ENCODE measurements at places on chromosomes 13 and 19.
A peak's percentile ranks its signal among the peaks of the same experiment; 100 is the strongest.

GRCh38 chr13:97223037-97223710 lies 1.0 kb downstream of the MBNL2 start:
- peak; percentile 10 for ATAC-seq

DNA sequence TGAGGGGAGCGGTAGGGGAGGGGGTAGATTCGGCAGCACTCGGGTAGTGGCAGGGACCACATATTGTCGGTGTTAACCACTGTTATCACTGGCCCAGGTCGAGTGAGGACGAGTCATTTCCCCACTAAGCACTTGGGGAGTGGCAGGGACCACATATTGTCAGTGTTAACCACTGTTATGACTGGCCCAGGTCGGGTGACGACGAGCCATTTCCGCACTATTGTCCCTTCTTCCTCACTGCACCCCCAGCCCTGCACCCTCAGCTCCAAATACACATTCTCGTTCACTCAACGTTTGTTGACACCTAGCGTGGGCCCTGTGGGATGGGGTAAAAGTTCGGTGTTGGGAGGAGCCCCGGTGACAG lies 467 bp upstream of the CLN5 start:
- ATAC-seq = peak; percentile 14

DNA sequence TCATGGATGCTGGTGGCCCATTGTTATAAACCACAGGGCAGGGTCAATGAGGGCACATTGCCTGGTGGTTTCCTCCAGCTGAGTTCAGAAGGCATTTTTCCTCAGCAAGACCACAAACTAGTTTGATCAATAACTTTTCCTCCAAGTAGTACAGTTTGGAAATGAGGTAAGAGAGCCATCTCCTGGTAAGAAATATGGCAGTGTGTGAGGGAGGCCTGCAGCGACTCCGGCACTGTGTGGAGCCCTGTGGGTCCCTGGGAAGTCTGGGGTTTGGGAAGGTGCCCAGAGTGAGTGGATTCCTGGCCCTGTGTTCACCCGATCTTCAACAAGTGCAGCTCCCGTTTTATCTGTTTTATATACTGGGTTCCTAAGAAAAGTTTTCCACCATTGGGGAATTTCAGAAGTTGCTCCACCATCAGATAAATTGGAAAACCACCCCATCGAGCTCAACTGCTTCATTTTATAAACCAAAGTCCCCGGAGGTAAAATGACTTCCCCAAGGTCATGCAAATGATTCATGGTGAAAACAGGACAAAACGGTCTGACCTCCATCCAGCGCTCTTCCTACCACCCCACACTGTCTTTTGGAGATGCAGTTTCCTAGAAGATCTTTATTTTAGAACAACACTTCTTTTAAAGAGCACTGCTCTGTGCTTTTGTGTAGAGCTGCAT lies 148.4 kb downstream of the KATNAL1 start:
- ATAC-seq = peak; percentile 39

DNA sequence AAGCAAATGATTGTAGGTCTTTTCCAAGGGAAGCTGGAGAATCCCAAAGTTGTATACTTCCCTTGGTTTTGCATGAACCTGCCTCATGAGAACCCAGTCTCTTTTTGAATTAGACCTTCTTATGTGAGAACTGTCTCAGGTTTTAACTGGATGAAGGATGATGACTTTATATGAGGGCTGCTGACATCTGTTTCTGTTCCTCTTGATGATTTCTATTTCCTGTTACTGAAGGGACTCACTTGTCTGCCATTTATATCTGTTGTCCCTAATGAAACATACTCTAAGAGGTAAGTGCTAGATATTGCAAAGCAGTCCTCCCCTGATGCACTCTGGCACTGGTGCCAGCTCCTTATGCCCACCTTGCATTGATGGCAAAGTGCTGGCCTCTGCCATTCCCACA lies 33.6 kb downstream of the ERICH4 start:
- no peak for ATAC-seq

GRCh38 chr13:37791699-37792098 lies 77.9 kb downstream of the TRPC4 start:
- no peak for ATAC-seq

GRCh38 chr19:19115954-19116353 lies 22.3 kb downstream of the TMEM161A start:
- no peak for ATAC-seq

DNA sequence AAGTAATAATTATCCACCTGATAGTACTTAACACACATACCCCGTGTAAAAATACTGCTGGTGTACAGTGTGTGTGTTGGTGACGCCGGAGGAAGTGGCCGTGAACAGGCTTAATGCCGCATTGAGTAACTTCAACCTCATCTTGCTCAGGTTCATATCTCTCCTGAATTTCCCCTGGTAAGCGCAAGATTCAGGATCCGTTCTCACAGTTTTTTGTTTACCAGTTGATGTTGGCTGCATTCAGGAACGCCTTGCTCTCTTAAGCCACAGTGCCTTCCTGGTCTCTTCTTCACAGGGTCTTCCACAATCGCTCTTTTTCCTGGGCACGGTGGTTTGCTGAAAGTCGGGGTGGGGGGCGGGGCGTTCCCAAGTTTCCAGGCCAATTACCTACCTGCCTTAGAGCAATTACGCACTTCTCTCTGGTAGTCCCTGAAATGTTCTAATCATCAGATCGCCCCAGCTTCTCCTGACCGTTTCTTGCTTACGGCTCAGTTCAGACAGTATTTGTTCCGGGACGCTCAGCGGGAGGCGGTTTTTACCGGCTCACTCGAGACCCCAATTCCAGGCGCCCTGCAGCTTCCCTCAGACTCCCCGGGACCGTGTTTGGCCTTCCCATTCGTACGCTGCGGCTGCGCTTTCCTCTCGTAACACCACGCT lies 706 bp upstream of the DNAJC3 start:
- no peak for ATAC-seq

DNA sequence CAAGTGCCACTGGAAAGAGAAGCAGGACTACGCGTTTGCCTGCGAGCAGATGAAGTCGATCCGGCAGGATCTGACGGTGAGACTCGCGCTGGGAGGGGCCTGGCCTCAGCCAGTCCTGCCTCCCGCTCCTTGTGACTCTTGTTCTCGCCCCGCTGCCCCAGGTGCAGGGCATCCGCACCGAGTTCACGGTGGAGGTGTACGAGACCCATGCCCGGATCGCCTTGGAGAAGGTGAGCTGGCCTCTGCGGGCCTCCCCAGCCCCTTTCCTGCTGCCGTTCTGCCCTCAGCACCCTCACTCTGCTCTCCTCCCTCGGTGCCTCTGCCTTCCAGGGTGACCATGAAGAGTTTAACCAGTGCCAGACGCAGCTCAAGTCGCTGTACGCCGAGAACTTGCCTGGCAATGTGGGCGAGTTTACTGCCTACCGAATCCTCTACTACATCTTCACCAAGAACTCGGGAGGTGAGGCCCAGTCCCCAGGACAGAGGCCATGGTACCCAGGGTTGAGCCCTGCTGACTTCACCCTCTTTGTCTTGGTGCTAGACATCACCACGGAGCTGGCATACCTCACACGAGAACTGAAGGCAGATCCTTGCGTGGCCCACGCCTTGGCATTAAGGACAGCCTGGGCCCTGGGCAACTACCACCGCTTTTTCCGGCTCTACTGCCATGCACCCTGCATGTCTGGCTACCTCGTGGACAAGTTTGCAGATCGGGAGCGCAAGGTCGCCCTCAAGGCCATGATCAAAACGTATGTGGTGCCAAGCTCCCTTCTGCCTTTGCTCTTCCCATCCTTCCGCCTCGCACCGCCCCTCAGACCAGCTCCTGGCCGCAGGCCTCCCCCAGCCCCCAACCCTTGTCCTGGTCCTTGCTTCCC lies 5.6 kb downstream of the LENG9 start:
- no peak for ATAC-seq

- no peak for ATAC-seq
Observed at GRCh38 chr13:50386541-50387050, 371.4 kb downstream of the KCNRG start.

DNA sequence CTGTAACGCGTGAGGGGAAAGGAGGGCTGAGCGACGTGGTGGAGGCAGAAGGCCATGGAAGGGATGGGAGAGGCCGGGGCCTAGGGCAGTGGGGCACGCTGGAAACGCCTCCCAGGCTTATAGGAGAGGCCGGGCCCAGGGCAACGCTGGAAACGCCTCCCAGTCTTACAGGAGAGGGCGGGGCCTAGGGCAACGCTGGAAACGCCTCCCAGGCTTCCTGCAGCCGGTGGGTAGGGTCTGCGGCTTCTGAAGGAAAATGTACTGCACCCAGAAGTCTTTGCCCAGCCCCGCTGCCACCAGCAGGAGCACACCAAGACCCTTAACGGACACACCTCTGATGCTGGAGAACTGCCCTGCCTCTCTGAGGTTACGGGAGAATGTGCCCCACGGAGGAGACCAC lies 9.1 kb downstream of the CACTIN start:
- peak; percentile 65 for ATAC-seq

DNA sequence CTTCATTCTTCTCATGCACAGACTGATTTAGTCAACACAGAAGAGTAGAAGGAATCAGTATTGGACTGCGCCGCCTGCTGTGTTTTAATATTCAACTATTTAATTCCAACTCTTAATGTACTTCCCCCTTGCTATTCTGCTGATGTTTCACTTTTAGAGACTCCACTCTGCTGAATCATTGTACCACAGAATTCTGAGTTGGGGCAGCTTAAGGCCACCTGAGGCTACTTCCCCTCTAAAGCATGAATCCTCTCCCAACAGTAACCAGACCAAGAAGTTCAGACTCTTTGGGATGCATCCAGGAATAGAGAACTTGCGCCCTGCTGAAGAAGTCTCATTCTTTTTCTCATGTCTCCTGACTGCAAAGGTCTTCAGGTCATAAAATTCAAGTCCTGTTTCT lies 708.8 kb downstream of the UQCRFS1 start:
- no peak for ATAC-seq

DNA sequence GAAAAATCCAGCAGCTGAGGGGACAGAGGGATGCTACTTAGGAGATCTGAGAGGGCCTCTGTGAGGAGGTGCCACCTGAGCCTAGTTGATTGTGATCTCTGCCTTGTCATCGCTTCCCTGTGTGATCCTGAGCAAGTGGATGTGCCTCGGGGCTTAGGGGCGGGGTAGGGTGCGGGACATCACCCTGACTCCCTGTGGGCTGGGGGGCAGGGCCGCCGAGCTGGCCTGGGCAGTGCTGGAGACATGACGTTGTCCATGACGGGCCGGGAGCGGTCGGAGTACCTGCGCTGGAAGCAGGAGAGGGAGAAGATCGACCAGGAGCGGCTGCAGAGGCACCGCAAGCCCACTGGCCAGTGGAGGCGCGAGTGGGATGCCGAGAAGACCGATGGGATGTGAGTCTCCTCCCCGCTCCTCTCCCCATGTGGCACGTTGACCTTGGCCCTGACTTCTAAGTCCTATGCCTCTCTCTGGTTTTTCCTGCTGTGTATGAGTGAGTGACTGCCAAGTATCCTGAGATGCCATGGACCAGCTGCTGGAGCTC lies 8.2 kb upstream of the INAFM1 start:
- ATAC-seq = no peak

DNA sequence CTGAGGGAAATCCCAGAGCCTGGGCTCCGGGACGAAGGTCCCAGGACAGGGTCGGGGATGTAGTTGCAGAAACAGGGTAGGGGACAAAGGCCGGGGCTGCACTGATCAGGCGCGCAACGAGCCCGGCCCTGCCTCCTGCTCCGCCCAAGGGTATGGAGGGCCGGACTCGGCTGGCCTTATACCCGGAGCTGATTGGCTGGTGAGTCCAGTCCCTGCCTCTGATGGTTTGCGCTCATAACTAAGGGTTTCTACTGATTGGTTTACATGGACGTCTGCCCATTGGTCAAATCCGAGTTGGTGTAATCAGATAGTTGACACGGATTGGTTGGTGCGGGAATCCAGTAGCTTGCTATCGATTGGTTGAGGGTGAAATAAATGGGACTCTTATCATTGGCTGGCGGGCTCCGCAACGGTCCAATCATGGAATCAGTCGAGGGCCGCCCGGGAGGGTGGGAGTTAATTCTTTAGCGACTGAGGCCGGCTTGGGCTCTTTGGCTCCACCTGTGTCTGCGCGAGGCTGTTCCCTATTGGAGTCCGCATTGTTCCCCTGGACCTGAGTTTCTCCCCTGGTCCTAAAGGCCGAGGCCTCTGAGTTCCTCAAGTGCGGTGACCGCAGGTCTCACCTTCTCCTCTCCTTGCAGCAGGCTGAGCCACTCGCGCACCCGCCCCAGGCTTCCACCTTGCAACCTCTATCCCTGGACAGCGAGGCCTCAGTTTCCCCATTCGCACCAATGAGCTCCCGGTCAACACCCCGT lies 570 bp upstream of the MPND start:
- ATAC-seq = peak; percentile 95

- no peak for ATAC-seq
Observed at GRCh38 chr13:36157480-36157879, 26.3 kb upstream of the DCLK1 start.

DNA sequence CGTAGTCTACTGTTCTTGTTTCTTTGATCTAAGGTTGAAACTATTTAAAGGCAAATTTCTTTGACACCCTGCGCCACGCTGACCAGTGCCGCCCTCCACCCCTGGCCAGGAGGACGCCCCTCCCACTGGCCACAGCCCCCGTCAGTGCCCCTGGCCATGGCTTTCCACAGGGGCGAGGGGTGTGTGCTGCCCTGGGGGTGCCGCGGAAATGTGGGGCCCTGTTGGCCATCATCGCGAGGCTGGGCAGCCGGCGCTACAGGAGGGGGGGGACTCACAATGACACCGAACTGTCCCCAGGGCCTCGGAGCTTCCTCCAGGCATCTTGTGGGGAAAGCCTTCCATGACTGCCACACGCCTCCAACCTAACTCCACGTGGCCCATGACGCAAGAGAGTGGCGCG lies 10.9 kb downstream of the SHC2 start:
- ATAC-seq = no peak

DNA sequence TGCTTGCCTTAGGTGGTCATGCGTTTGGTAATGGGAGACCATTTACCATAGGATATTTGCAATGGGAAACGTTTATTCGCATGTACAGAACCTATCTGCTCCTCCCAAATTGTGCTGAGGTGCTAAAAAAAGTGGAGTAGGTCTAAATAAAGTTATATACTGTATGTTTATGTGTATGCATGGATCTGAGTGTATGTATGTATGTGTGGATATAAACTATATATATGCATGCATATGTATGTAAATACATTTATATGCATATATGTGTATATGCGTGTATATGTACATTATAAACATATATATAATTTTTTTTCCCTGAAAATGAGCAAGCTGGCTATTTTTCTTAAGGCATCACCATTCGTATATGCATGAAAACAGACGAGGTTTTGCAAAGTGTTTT lies 95.9 kb downstream of the HS6ST3 start:
- ATAC-seq = no peak

- ATAC-seq = no peak
Observed at GRCh38 chr19:16834747-16835146, 5.5 kb downstream of the SIN3B start.

DNA sequence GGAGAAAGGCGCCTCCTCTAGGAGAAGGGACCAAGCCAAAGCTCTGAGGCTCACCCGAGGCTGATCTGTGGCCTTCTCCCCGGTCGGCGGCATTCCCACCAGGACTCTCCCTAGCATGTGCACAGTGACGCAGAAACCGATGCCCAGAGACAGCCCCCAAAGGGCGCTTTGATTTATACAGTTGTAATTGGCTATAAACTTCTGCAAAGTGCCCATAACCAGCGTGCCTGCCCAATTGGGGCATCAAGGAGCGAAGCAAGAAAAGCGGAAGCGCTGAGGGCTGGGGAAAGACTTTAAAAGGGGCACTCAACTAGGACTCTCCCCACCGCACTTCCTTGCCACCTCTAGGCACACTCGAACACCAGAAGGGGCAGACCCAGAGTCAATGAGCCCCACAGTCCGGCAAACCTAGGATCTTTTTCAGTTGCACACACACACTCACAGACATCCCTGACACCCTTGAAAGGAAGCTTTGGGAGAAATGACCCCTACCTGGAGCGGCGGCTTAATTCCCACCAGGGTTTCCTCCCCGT lies 1.8 kb downstream of the CDX2 start:
- ATAC-seq = no peak

All from gastroesophageal sphincter (tissue), 4 donors.